ENCODE measurements at places on chromosomes 16 and 17.

DNA sequence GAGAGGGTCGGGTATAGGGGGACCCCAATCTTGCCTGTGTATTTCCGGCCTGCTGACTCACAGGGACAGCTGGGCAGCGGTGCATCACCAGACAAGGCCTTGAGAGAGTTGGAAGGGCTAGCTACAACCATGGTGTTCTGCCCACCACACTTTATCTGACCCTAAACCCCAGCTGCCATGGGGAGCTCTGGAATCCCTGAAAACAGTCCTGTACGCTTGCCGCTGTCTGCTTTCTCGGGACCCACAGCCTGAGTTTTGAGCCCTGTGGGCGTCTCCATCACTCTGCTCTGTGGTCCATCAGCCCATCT lies 100.4 kb upstream of the GSE1 start:
- DNase-seq = no peak

DNA sequence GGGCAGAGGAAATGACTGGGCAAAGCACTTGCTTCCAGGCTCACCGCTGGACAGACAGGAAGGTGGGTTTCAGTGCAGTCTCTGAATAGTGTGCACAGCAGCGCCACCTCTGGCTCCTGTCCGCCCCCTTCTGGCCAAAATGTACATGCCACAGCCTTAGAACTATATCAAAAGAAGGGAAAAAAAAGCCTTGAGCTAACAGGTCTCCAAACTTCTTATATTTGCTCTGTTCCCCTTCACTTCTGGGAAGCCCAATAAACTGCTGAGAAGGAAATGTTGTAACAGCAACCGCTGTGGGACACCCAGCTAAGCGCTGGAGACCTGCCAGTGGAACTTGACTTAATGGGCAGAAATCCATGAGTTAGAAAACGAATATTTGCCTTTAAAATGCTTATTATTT lies 17.5 kb downstream of the COG7 start:
- DNase-seq = peak; percentile 51

GRCh38 chr16:87436225-87437172 lies 44.4 kb downstream of the MAP1LC3B start:
- no peak for DNase-seq

DNA sequence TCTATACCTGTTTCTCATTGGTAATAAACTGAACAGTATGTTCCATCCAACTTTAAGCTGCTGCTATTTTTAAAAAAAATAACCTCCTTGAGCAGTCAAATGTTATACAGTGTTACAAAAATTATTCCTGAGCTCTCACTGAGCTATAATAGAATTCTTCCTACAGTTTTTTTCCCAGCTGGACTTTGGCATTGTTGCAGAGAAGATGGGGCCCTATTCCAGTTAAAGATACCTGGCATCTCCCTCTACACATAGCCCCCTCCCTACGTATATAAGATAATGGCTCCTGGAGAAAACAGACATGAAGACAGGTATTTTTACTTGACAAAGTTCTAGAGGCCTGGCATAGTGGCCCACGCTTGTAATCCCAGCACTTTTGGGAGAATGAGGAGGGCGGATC lies 1.6 kb upstream of the COX6A2 start:
- DNase-seq = no peak

- no peak for DNase-seq
These were observed 116.7 kb downstream of the RBFOX1 start for GRCh38 chr16:7449306-7449705.

DNA sequence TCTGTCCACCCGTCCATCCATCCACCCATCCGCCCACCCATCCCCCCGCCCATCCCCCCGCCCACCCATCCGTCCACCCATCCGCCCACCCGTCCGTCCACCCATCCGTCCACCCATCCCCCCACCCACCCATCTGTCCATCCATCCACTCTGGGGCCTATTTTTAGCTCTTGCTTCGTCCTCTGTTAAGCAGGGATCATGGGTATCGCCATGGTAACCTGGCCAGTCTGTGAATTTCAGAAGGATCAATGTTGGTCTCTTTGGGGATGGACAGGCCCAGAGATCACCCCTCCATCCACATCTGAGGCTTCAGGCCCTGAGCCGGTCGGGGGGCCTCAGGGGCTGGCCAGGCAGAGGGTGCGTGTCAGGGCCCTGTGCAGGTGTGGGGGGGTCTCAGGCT lies 15.2 kb upstream of the DPEP1 start:
- peak; percentile 18 for DNase-seq

GRCh38 chr17:71176331-71176730 lies 944.5 kb upstream of the SOX9 start:
- DNase-seq = no peak

DNA sequence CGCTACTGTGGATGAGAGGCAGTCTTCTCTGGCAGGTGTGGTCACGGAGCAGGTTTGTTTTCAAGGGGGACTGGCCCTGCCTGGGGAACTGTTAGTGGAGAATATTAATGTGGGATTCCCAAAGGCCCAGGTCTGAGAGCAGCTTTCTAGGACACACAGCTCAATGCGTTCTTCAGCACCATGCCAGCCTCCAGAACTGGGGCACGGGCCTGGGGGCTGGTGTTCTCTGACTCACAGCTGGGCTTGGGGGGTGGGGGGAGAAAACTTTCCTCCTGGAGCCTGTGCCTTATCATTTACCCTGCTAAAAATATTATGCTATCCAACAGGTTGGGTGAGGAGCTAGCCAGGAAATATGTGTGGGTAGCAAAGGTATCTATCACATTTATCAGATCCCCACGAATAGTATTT lies 13.5 kb upstream of the LHX1 start:
- DNase-seq = no peak

- no peak for DNase-seq
These were observed 408.0 kb downstream of the UTP18 start for GRCh38 chr17:51668155-51668962.

- DNase-seq = no peak
These were observed 43.6 kb downstream of the RPA1 start for GRCh38 chr17:1873418-1873817.

DNA sequence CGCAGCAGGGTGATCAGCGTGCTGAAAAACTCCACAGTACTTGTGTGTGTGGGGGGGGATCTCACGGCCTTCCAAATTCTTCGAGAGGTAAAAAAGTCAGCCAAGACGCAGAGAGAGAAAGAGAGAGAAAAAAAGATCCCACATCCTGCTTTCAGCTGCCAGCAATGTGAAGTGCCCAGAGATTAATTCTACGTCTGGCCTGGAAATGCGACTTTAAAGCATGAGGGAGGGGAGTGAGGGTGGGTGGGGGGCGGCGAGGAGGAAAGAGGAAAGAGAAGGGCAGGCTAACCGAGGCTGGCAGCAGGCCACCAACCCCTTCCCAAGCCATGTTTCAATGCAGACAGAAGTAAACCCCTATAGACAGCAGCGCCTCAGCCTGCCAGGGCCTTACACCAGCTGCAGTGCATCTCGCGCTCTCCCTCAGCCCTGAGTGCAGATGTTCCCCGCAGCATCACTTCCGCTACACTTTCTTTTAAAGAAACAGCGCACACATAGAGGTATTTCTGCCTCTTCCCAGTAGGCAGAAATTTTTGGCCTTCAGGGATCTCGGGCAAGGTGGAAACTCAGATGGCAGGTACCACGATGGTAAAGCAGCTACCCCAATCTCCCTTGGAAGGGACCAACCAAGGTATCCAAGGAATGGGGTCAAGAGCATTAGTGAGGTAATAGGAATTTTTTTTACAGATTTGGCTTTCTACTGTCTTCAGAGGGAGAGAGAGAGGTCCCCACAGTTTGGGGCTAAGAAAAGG lies 87.8 kb downstream of the SMG6 start:
- no peak for DNase-seq

- DNase-seq = no peak
These were observed 132.9 kb upstream of the FOXF1 start for GRCh38 chr16:86377251-86378022.

DNA sequence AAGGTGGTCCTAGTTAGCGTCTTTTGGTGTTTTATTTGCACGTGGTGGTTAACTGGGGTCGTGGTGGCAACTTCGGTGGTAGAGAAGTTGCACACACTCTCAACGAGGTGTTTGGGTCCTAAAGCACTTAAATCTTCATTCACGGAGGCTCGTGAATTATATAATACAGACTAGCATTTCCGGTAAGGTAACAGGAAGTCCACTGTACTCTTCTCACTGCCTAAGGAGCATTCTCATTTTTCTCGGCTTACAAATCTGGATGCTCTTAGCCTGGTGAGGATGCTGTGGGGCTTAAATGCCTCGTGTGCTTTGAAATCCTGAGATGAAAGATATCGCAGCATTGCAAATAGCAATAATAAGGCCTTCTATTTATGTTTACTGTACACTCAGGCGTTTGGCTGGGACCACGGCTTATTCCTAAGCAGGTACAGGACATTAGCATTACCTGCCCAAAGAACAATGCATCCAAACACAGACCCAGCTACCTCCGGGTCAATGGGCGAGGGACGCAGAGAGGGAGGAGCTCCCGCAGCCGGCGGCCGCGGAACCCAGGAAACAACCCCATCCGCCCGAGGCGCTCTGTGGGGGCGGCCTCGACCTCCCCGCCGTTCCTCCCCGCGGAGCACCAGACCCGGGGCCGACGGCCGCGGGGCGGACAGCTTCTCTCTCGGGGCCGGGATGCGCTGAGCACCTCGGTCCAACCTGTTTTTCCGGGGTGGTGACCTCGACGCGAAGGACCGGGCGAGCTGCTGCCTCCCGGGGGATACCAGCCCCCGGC lies 856 bp downstream of the DNAJA2 start:
- peak; percentile 25 for DNase-seq

DNA sequence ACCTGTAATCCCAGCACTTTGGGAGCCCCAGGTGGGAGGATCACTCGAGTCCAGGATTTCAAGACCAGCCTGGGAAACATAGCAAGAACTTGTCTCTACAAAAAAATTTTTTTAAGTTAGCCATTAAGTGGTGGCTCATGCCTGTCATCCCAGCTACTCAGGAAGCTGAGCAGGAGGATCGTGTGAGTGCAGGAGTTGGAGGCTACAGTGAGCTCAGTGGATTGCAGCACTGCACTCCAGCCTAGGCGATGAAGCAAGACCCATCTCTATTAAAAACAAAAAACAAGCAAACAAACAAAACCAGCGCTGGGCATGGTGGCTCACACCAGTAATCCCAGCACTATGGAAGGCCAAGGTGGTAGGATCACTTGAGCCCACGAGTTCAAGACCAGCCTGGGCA lies 38.0 kb downstream of the HEATR3 start:
- no peak for DNase-seq

- DNase-seq = peak; percentile 2
These were observed 610 bp downstream of the C16orf74 start for GRCh38 chr16:85750146-85750826.

DNA sequence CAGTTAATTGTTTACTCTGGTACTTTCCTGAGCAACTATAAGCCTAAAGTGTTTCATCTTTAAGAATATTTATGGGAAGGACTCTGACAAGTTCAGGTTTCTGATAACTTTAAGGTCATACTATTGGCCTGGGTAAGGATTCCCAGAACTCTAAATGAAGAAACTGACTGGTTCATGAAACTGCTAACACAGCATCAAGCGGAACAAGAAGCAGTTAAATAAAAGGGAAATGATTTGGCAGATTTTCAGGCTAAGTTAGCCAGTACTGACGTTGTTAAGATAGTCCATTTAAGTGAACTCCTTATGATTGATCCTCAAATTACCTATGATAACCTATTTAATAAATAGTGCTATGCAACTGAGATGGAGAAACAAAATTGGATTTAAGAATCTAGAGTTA lies 101.6 kb upstream of the CES5A start:
- no peak for DNase-seq

GRCh38 chr17:58703137-58703915 lies 10.9 kb downstream of the RAD51C start:
- no peak for DNase-seq

GRCh38 chr17:66540131-66540781 lies 237.8 kb downstream of the PRKCA start:
- DNase-seq = peak; percentile 21
